Caudate nucleus (tissue), 63 donors: ENCODE measurements at places on chromosomes 4 and X.

DNA sequence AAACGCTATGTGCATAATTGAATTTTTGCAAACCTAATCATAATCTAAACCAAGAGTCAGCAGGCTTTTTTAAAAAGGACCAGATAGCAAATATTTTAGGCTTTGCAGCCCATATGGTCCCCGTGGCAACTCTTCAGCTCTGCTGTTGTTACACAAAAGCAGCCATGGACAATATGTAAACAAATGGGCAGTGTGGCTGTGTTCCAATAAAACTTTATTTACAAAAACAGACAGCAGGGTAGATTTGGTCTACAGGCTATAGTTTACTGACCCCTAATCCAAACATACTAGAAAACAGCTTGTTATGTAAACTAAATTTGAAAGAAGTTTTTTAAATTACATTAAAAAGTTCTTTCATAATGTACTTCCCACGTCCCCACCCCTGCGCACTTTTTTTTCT is 53.1 kb downstream of the FUNDC1 start:
- no peak for DNase-seq

DNA sequence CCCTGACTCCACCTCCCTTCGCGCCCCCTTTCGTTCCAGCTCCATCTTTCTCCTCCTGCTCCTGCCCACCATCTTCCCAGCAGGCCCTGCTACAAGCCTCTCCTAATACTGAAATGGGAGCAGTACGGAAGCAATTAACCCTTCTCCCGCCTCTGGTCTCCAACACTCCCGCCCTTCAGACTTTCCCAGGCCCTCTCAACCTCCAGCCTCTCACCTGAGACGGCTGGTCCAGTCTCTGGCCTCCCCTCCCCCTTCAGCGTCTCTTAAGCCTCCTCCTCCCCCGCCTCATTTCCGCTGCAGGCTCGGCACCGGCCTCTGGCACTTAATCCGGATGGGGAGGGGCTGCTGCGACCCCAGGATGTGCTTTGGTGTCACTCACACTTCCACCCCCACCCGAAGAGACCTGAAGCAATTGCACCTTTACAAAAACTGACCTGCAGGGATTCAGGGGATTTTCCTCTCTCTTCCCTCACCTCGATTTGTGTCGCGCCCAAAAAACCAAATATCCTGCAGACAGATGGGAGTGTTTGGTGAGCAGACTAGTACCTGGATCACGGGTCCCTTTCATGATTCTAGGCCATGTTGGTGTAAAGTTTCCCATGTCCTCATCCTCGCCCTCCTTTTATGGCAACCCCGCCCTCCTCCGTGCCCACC is 657 bp downstream of the TCEAL8 start:
- peak; percentile 37 for DNase-seq

- no peak for DNase-seq
Measured at GRCh38 chr4:25075129-25075528, 44.4 kb upstream of the LGI2 start.

GRCh38 chrX:48784726-48785125 is 1.7 kb upstream of the GATA1 start:
- no peak for DNase-seq

GRCh38 chr4:19698961-19699360 is 552.7 kb upstream of the SLIT2 start:
- no peak for DNase-seq

- DNase-seq = no peak
Measured at GRCh38 chr4:12446256-12446655, 1017.6 kb upstream of the HS3ST1 start.

DNA sequence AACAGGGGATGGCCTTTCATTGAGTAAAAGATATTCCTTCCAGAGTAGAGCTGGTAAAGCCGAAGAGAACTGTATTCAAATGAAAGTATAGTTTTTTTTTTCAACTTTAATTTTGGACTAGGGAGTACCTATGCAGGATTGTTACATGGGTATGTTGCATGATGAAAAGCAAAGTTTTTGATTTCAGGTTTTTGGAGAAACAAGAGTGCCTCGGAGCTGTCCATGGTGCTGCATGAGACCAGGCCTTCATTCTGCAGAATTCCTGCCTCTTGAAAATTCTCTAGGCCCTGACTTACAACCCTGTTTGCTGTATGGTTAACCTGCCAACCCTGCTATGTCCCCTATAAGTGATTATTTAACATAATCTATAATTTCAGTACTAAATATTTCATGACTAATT is 1065.7 kb upstream of the FTHL17 start:
- DNase-seq = no peak

DNA sequence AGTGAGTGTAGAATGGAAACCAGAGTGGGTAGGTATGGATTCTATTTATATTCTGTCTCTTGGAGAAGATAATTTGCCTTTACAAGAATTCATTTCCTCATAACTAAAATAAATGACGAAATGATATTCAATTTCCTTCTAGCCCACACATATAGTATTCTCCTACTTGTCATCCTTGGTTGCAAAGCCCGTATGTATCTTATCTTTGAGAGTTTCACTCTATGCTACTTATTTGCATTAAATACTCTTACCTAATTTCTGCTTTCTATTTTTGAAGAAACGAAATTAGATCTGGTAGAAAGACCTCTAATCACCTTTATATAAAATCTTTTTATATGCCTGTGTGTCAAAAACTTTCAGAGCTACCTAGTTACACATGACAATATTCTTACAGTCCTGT is 457.7 kb downstream of the NKX6-1 start:
- no peak for DNase-seq

DNA sequence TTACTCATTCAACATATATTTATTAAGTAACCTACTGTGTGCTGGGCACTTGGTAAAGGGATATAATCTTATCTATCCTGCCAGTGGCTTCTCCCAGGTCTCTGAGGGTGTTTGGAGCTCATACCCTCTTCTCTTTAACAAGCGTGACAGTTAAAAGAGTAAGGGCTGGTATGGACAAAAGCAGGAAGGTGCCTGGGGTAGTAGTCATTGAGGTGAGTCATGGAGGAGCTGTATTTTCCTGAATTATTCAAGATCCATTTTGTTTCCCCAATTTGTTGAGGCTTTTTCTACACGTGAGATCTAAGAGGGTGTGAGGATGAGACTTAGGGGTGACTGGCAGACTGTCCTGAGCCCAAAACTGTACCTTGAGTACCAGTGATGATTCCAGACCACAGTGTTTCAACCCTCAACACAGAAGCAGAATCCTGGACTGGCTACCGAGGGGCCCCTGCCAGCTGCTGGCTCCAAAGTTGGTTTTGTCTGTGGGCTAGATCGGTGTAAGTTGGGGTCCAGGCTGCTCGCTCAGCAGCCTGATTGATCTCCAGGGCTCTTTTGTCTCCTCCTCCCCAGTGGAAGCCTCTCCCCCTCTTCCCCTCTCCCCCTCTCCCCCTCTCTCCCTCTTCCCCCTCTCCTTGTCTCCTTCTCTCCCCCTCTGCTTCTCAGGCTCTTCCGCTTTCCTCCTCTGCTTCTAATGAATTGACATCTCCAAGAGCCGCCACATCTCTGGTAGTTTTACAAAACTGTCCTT is at the start of gene DRP2:
Gene DRP2 (plus strand): TSS at position 671 of the 748 bp plus-strand sequence. CDS start 11,862 bp downstream, outside the sequence.
- DNase-seq = no peak

DNA sequence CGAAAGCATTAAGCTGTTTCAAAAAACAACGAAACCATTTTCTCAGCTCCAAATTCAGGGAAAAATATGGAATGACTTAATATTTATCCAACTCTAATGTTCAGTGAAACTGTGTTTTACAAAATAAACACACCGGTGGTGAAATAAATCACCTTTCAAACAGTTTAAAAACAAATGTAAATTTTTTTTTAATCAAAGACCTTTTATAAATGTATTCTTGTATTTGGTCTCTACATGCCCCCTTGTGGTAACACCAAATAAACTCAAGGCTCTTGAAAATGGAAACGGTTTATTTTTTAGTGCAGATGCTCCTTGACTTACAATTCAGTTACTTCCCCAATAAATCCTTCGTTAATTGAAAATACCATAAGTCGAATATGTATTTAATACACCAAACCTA is 45.8 kb upstream of the ITM2A start:
- no peak for DNase-seq

DNA sequence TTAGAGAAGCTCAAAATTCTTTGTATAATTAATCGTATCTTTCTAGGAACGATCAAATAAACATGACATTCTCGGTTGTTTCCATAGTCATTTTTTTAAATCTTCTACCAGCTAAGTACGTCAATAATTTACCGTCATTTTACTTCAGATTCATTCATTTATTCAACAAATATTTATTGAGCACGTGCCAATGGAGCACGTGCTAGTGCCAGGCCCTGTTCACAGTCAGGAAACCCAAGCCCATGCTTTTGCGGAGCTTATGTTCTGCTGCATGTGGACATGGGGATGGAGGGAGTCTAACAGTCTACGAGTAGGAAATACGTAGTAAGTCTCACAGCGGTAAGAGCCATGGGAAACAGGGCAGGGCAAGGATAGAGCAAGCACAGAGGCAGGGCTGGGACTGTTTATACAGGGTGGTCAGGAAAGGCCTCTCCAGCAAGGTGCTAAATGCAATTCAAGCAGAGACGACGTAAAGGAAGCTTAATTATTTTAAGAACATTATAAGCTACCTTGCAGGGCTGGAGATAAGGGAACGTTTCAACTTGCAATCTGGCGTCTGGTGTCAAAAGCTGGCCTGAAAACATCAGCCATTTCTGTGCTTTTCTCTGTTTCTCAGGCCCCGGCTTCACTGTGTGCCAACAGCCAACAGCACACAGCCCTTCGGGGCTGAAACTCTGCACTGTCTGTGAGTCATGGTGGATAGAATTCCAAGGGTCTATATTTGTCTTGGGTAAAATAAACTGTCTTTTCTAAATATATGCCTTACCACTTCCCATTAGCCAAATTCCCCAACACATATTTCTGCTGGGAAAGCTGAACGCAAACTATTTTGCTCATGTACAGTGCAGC is 517.1 kb upstream of the ZFP42 start:
- no peak for DNase-seq
